H1 (cell line): ENCODE measurements at places on chromosomes 5 and 9.

DNA sequence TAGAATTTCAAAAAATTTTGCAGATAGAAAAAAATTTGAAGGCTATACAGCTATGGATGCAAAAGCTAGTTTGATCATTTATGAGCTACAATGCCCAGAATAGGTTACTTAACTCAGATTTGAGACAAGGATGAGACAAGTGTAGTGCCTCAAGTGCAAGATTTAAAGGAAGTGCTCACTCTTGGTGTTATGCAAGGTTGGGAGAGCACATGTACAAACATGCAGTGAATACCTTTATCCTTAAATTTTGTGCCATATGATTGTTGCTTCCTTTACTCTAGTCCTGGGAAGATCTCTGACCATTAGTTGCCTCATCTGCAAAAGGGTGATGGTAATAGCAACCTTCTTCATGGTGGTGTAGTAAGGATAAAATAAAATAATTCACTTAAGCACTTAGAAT is 31.7 kb upstream of the PPP2R2B start:
- no peaks in the 10 kb centered on the region for H3K4me1 ChIP-seq
- H3K4me3 ChIP-seq = no peak overlapping the region
- no peak for DNase-seq
- no peaks in the 10 kb centered on the region for H3K36me3 ChIP-seq
- no peaks in the 10 kb centered on the region for H3K27me3 ChIP-seq

DNA sequence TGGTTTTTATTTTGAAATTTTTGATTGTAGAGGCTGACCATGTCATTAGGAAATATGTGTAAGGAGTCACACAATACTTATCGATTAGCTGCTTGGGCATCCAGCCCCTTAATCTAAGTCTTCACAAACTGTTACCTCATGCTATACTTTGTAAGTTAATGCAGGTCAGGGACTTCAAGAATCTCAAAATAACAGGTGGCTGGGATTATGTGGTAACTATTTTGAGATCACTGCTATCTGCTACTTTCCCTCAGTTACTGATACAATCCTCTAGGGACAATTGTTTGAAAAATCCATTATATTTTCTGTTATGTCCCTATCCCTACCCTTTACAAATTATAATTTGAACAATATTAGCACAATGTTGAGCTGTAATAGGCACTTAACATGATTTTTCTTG is 21.7 kb downstream of the FTMT start:
- no peak overlapping the region for H3K27ac ChIP-seq
- no peaks in the 10 kb centered on the region for H3K36me3 ChIP-seq
- no peak overlapping the region for H3K4me3 ChIP-seq

DNA sequence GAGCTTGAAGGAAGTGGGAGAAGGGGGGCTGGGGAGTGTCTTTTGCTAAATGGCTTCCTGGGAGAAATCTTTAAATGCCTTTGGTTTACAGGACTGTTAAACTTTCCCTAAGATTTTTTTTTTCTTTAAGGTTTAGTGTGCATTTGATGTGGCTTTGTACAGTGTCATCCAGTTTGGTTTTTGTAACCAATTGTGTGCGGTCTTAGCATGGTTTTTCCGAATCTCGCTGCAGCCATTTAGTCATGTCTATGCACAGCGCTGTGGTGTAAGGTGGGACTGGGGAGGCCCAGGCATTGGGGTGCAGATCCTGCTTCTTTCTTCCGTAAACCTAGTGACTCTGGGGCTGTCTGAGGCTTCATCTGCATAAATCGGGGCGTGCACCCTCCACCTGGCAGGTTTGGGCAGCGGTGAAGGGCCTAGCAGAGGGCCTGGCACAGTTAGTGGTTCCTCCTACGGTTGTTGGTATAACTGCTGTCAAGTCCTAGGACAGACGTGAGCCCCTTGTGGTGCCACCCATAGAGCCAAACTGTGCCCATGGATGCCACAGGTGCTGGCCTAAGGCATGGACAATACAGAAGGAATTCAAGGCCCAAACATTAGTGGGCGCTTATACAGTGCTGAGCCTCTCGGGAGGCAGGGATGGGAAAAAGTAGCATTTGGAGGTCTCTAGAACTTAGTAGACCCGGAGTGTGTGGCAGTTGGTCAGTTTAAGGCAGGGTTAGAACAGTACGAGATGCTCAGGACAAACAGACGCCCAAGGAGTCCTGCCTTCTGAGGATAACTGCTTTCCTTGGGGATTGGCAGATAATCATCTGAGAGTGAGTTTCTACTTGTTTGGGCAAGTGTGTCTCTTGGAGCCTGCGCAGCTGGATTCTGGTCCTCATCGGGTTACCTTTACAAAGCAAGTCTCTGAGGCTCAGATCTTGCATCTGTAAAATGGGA is 1.5 kb downstream of the PRRC2B start:
- H3K4me3 ChIP-seq = peak overlapping the region; percentile 70
- no peaks in the 10 kb centered on the region; the same call in 1 of the 2 replicates for H3K36me3 ChIP-seq
- H3K27ac ChIP-seq = peak overlapping the region; percentile 85; the same call in 1 of the 2 replicates

GRCh38 chr5:147068998-147069397 is 165.8 kb upstream of the STK32A start:
- DNase-seq = no peak
- H3K27me3 ChIP-seq = no peaks in the 10 kb centered on the region; the same call in 1 of the 2 replicates
- H3K4me3 ChIP-seq = no peak overlapping the region
- no peaks in the 10 kb centered on the region for H3K36me3 ChIP-seq
- H3K27ac ChIP-seq = no peak overlapping the region
- H3K4me1 ChIP-seq = peaks cover 5% of the 10 kb centered on the region; the same call in 1 of the 2 replicates
